ENCODE measurements at places on chromosomes 12 and 14. TPM values are rescaled to one million over a fixed set of nuclear protein-coding genes. Genes with fewer than 3 reads are reported as not detected.

The PLBD2 gene
- polyA plus RNA-seq = 6.4 TPM

- no peak overlapping the region for H3K27ac ChIP-seq
- H3K36me3 ChIP-seq = no peaks in the 10 kb centered on the region
- H3K4me3 ChIP-seq = no peak overlapping the region
- no peak for DNase-seq
- no peaks in the 10 kb centered on the region for H3K4me1 ChIP-seq
These were observed 78.8 kb upstream of the EVL start for GRCh38 chr14:99986396-99986795.

DNA sequence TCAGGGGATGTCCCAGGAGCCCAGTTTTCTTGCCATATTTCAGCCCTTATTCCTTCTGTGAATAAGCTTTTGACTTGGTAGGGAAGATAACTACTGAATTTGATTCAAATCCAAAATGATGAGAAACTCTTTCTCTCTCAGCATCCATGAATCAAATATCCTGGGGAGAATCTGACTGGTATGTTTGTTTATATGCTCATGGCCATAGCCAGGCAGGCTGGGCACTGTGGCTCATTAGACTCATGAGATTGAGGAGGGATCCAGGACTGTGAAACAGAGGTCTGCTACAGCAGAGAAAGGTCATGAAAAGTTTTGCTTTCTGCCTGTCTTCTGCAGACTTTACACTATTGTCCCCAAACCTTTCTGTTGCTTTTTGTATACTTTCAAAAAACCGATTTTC lies 346.4 kb upstream of the ATP2B1 start:
- no peak for DNase-seq
- H3K4me3 ChIP-seq = no peak overlapping the region
- no peaks in the 10 kb centered on the region for H3K36me3 ChIP-seq
- no peaks in the 10 kb centered on the region for H3K27me3 ChIP-seq

The KLRF1 gene
- 0.12 TPM for polyA plus RNA-seq
